ENCODE measurements at places on chromosomes 1 and 21.
A peak's percentile ranks its signal among the peaks of the same experiment; 100 is the strongest.

- peak; percentile 89 for DNase-seq
These were observed 10.3 kb upstream of the LMNA start for GRCh38 chr1:156104065-156104810.

DNA sequence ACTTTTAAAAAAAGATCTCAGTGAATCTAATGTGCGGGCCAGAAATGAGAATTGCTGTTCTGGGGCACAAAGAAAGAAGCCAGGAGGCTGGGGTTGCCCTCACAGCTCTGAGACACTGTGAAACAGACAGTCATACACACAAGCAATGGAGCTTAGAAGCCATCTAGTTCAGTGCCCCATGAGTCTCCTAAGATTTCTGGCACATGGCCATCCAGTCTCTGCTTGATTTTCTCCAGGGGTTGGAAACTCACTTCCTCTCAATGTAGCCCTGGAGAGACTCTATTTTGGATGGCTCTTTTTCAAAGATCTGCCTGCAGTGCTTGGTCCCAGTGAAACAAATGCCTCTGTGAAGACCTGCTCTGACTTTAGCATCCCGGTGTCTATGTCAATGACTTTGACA, 38.6 kb downstream of the KCNN3 start:
- no peak for DNase-seq

DNA sequence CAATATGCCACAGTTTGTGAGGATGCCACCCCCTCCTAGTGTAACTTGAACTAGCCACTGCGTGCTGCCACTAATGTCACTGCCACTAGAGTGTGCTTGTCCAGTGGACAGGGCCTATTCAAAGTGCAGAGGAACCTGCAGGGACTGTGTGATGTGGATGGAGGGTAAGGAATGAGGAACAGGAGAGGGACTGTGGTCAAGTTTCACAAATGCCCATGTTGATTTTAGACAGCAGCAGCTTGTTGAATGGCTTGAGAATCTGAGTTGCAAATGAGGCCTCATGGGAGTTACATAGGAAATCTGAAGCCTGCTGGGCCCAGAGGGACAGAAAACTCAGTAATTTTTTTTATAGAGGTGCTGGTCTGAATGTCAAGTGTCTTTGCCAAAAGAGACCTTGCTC, 112.3 kb downstream of the HHAT start:
- DNase-seq = no peak

- DNase-seq = no peak
These were observed 16.6 kb upstream of the TBX15 start for GRCh38 chr1:119004781-119005180.

GRCh38 chr1:243991650-243992049, 59.4 kb upstream of the ZBTB18 start:
- DNase-seq = no peak

DNA sequence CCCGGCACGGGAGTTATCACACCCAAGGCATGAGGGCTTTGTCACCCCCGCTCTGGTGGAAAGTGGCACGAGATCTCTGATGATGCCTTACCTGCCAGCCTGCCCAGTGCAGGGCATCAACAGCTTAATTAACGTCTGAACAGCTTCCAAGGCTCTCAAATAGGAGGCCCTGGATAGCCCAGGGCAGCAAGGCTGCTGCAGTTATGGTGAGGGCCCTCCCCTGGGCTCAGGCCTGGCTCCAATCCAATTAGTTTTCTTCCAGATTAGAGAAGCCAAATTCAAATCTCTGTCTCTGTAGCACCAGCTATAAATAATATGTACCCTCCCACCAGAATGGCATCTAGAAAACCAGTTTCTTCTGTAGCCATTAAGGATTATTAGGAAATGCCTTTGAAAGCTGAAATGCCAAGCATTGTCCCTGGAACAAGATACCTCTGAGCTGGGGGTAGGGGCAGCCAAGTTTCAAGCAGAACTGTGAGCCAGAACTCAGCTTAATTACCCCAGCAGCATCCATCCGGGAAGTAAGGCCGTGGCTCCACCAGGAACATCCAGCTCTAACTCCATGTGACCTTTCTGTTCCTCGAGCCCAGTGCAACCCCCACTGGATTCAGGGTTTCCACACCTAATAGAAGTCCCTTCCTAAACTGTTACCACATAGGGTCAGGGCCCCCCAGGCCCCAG, 12.5 kb downstream of the QSOX1 start:
- no peak for DNase-seq

GRCh38 chr1:244653439-244654107, 647 bp downstream of the DESI2 start:
- DNase-seq = no peak

- DNase-seq = no peak
These were observed 591.7 kb downstream of the PLPP3 start for GRCh38 chr1:55987491-55988249.

GRCh38 chr1:230773396-230774033, 26.3 kb downstream of the CAPN9 start:
- DNase-seq = no peak

GRCh38 chr1:208565756-208566440, 321.7 kb upstream of the PLXNA2 start:
- no peak for DNase-seq

DNA sequence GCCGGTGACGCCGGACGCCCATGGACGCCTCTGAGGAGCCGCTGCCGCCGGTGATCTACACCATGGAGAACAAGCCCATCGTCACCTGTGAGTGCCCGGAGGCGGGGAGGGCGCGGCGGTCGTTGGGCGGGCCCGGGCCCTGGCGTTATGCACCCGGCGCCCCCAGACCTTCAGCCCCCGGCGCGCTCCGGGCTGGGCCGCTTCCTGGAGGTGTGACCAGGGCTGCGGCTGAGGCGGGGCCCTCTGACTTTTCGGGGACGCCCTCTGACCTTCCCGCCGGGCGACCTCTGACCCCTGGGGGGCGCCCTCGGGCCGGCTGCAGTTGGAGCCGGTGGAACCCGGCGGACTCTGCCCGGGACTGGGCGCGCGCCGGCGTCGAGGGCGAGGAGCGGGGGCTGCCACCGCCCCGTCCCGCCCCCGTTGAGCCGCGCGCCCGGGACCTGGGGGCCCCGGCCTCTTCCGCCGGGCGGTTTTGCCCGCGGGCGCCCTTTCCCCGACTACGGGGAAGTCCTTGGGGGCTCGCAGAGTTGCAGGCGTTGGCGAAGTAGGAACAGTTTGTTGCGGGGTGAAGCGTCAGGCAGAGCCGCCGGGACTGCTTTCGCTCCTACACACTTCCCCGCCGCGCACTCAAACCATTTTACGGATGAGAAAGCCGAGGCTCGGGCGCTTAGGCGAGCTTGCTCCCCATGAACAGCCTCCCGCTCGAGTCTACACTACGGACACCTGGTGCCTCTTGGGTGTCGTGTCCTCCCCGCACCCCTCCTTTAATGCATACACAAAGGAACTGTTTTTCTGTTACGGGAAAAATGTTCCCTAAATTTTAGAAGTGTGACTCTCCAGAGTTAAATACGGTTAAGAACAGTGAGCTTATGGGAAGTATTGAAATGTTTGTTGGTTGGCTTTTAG, 618 bp downstream of the TRAPPC10 start:
- DNase-seq = peak; percentile 87

Data from CD4-positive, alpha-beta T cell treated with Interleukin-12 subunit alpha and Interleukin-12 subunit beta, for 1 hour (primary cell).